ENCODE measurements at places on chromosomes 3 and 15.
A peak's percentile ranks its signal among the peaks of the same experiment; 100 is the strongest.

GRCh38 chr3:11411956-11412355 lies 139.8 kb downstream of the ATG7 start:
- H3K4me1 ChIP-seq: no peaks in the 10 kb centered on the region
- H3K36me3 ChIP-seq: peaks cover 8% of the 10 kb centered on the region
- no peak for DNase-seq
- H3K27ac ChIP-seq: no peak overlapping the region

DNA sequence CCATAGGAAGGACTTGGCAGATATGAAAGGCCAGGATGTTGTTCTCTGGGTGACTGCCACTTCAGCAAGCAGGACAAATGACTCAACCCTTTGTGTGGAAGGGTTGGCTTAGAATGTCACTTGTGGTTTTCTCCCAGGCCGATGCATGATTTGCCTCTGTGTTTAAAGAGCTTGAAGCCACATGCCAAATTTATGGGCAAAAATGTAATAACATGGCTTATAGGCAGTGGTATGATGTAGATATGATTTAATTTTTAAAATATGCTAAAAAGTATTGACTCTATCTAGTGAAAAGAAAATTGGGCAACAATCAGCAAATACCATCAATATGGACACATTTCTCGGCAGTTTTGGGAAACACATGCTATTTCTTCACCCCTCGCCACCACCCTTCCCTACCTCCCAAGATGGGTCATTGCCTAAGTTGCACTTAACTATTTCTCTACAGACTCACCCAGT lies 114.6 kb downstream of the CYP19A1 start:
- no peaks in the 10 kb centered on the region for H3K4me1 ChIP-seq
- no peak for DNase-seq
- H3K27me3 ChIP-seq: no peaks in the 10 kb centered on the region
- H3K27ac ChIP-seq: no peak overlapping the region
- H3K4me3 ChIP-seq: no peak overlapping the region

GRCh38 chr3:172104471-172105072 lies 65.2 kb downstream of the FNDC3B start:
- H3K36me3 ChIP-seq: no peaks in the 10 kb centered on the region
- no peak for DNase-seq
- no peaks in the 10 kb centered on the region for H3K27me3 ChIP-seq
- H3K4me3 ChIP-seq: no peak overlapping the region
- H3K4me1 ChIP-seq: no peaks in the 10 kb centered on the region

DNA sequence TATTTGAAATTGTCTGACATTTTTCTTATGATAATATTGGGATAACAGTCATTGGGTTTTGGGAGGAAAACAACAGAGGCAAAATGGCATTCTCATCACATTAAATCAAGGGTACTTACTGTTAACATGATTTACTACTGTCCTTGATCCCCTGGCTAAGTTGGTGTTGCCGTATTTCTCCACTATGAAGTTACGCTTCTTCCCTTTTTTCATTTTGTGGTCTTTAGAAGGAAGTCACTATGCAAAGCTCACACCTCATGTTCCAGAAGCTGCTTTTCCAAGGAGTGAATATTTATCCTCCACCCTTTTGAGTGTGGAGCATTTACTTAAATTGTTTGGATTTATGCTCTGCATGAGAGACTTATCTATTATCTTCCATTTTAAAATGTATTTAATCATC lies 63.7 kb downstream of the ALCAM start:
- H3K36me3 ChIP-seq: no peaks in the 10 kb centered on the region
- no peak overlapping the region for H3K27ac ChIP-seq
- no peaks in the 10 kb centered on the region for H3K27me3 ChIP-seq
- H3K4me1 ChIP-seq: no peaks in the 10 kb centered on the region
- no peak for DNase-seq
- no peak overlapping the region for H3K4me3 ChIP-seq

DNA sequence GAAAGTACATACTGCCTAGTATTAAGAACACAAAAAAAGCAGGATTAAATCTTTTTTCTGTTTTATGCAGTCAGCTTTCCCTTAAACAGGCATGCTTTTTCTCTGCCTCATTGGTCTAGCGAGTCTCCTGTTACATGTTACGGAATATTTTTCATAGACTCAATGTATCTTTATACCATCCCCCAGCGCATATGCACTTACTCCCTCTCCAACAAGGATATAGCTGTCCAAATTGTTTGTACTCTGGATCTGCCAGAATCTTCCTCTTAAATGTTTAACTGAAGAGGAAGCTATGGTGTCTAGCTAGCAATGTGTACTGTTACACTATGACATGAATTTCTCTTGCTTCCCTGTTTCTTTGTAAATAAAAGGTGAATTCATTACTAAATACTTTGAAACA lies 9.2 kb upstream of the SLCO3A1 start:
- H3K4me3 ChIP-seq: no peak overlapping the region
- H3K4me1 ChIP-seq: no peaks in the 10 kb centered on the region
- no peak overlapping the region for H3K27ac ChIP-seq
- no peaks in the 10 kb centered on the region for H3K27me3 ChIP-seq
- no peak for DNase-seq

GRCh38 chr3:192892981-192893700 lies 24.5 kb downstream of the MB21D2 start:
- H3K36me3 ChIP-seq: no peaks in the 10 kb centered on the region
- no peaks in the 10 kb centered on the region for H3K27me3 ChIP-seq
- H3K4me1 ChIP-seq: peaks cover 9% of the 10 kb centered on the region

- H3K36me3 ChIP-seq: no peaks in the 10 kb centered on the region
- H3K27me3 ChIP-seq: no peaks in the 10 kb centered on the region
- no peak overlapping the region for H3K27ac ChIP-seq
- no peaks in the 10 kb centered on the region for H3K4me1 ChIP-seq
- H3K4me3 ChIP-seq: no peak overlapping the region
These were observed 4.6 kb downstream of the CFAP100 start for GRCh38 chr3:126399351-126399735.

DNA sequence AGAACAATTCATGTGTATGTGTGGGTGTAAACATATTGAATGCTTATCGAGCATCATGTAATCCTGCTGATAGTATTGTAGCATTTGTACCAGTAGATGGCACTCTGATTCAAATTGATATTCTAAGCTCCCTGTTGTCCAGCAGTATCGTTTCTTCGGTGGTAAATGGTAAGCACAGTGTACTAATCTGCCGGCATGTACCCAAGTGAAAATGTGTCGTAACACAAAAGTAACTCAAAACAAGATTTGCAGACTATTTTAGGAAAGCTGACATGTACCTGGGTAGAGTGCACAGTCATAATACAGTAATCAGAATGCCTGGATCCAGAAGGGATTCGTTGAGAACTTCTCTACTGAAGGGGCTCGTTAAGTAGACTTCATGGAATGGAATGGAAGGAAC lies 31.7 kb upstream of the MNS1 start:
- H3K27ac ChIP-seq: no peak overlapping the region
- peak; percentile 63 for DNase-seq
- no peaks in the 10 kb centered on the region for H3K4me1 ChIP-seq
- H3K4me3 ChIP-seq: no peak overlapping the region
- H3K27me3 ChIP-seq: no peaks in the 10 kb centered on the region
- no peaks in the 10 kb centered on the region for H3K36me3 ChIP-seq

GRCh38 chr15:38071211-38071972 lies 137.0 kb downstream of the TMCO5A start:
- peaks cover 18% of the 10 kb centered on the region for H3K4me1 ChIP-seq
- H3K27ac ChIP-seq: no peak overlapping the region
- H3K27me3 ChIP-seq: no peaks in the 10 kb centered on the region

GRCh38 chr15:78000091-78000926 lies 77.2 kb downstream of the TBC1D2B start:
- H3K4me3 ChIP-seq: no peak overlapping the region
- DNase-seq: peak; percentile 92

DNA sequence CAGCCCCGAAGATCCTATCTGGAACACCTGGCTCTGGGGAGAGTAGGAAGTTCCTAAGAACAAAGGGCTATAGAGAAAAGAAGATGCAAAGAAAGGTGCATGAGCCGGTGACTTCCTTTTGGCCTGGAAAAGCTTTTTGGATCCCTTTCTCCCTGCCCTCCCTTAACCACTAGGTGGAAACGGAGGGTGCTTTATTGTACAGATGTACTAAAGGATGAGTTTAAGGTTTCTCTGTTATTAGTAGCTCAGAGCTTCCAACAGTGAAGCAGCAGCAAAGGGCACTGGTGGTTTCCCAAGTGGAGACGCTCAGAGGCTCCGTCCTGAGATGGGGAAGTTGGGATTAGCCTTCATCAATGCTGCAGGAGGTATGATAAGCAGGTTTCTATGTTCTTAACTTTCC lies 5.9 kb upstream of the ADGRG7 start:
- peaks cover 8% of the 10 kb centered on the region for H3K4me1 ChIP-seq
- peak; percentile 50 for DNase-seq
- H3K36me3 ChIP-seq: no peaks in the 10 kb centered on the region

DNA sequence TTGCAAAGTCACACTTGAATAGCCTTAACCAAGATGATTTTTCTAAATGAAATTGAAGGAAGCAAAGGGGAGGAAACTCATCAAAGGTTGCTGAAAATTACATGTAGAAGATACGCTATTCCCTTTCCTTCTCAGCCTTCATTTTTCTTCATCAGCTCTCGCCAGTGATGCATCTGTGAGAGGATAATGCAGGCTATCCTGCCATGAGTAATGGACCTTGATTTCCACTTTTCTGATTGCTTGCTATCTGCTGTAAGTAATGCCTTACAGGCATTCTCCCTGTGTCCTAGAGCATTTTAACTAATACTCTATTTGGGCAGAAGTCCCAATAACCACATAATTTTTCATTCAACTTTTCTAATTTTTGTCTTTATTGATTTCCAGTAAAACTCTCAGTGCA lies 162.6 kb downstream of the BBX start:
- no peak overlapping the region for H3K4me3 ChIP-seq
- H3K27me3 ChIP-seq: no peaks in the 10 kb centered on the region
- H3K27ac ChIP-seq: no peak overlapping the region
- H3K4me1 ChIP-seq: peaks cover 11% of the 10 kb centered on the region
- H3K36me3 ChIP-seq: no peaks in the 10 kb centered on the region

DNA sequence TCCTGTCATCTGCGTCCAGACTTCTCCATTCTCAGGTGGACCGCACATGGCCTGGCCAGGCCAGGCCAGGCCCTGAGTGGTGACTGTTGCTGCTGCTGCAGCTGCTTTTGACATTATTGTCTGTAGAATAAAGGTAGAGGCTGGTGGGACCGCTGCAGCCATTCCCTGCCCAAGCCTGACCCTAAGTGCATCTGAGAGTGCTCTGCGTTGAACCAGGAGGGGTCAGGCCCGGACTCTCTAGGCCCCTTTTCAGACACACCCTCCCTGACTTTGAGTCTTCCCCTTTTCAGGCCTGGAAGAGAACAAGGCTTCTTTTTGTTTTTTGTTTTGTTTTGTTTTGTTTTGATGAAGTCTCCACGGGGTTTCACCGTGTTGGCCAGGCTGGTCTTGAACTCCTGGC lies 54.6 kb upstream of the FLNB start:
- H3K27ac ChIP-seq: no peak overlapping the region
- peaks cover 3% of the 10 kb centered on the region for H3K4me1 ChIP-seq
- no peak for DNase-seq
- H3K27me3 ChIP-seq: no peaks in the 10 kb centered on the region
- no peak overlapping the region for H3K4me3 ChIP-seq

- H3K4me3 ChIP-seq: no peak overlapping the region
- H3K27ac ChIP-seq: no peak overlapping the region
- no peaks in the 10 kb centered on the region for H3K4me1 ChIP-seq
- DNase-seq: no peak
These were observed 281.9 kb upstream of the ICE2 start for GRCh38 chr15:60760646-60761504.

- H3K4me1 ChIP-seq: no peaks in the 10 kb centered on the region
- no peaks in the 10 kb centered on the region for H3K27me3 ChIP-seq
- H3K36me3 ChIP-seq: no peaks in the 10 kb centered on the region
- DNase-seq: no peak
These were observed 36.7 kb upstream of the SECISBP2L start for GRCh38 chr15:49082960-49083359.

- H3K27me3 ChIP-seq: no peaks in the 10 kb centered on the region
- no peak overlapping the region for H3K27ac ChIP-seq
- no peak for DNase-seq
- no peaks in the 10 kb centered on the region for H3K4me1 ChIP-seq
- H3K4me3 ChIP-seq: no peak overlapping the region
These were observed 29.3 kb upstream of the MYO1E start for GRCh38 chr15:59401824-59402569.

- H3K27me3 ChIP-seq: no peaks in the 10 kb centered on the region
- no peak overlapping the region for H3K27ac ChIP-seq
- peaks cover 2% of the 10 kb centered on the region for H3K4me1 ChIP-seq
- no peak for DNase-seq
- no peak overlapping the region for H3K4me3 ChIP-seq
These were observed 31.7 kb upstream of the CEMIP start for GRCh38 chr15:80747317-80748053.

DNA sequence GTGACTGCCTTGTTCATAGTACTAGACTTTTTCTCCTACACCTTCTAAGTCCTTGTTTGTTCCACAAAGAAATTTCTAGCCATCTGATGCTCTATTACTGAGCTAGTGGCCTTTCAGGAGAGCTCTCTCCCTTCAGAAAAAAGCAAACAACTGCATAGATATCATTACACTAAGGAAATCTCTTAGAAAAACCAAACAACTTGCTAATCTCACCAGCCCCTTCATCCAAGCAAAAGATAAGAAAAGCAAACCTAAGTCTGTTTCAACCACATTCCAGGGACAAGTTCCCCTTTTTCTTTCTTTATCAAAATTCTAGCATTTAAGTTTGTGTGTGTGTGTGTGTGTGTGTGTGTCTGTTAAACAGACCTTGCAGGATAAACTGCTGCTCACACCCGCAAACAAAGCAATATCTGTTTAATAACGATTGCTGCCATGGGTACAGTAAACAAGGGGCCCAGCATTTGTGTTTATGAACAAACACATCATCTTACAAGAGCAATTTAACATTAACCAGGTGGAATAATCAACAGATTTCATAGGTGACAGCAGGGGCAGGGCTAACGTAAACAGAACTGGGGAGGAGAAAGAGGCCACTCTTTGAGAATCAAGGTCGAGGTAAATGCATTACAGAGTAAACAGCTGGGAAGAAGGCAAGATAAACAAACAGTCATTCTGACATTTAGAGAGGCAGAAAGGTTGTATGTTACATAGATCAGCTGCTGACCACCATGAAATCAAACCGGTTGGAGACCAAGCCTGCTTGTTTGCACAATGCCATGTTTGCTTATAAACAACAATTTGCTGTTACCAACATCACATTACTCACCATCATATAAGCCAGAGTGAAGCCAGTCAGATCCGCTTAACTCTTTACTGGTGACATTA lies 375.1 kb downstream of the FOXP1 start:
- peak overlapping the region; percentile 76 for H3K27ac ChIP-seq
- no peaks in the 10 kb centered on the region for H3K27me3 ChIP-seq
- no peaks in the 10 kb centered on the region for H3K36me3 ChIP-seq
- H3K4me3 ChIP-seq: no peak overlapping the region
- DNase-seq: peak; percentile 76
- peaks cover 49% of the 10 kb centered on the region for H3K4me1 ChIP-seq

GRCh38 chr15:47737477-47737876 lies 20.2 kb downstream of the SEMA6D start:
- no peak overlapping the region for H3K27ac ChIP-seq
- H3K36me3 ChIP-seq: no peaks in the 10 kb centered on the region
- DNase-seq: no peak
- H3K4me1 ChIP-seq: peaks cover 5% of the 10 kb centered on the region
- no peak overlapping the region for H3K4me3 ChIP-seq

Data from small intestine (tissue), 16 donors.